ENCODE measurements at places on chromosomes 2 and 18.
A peak's percentile ranks its signal among the peaks of the same experiment; 100 is the strongest.

DNA sequence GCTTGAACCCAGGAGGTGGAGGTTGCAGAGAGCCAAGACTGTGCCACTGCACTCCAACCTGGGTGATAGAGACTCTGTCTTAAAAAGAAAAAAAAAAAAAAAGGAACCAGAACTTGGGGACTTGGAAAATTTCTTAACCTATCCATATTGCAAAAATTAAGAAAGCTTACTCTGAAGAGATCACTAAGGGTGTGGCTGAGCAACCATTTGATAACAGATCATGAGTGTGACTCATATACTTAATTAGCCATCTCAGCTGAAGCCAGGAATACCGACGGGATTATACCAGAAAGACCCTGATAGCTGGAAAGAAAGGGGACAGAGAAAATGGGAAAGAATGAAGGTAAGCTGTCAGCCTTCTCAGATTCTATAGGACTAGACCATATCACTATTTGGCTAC lies 7.1 kb upstream of the ADD2 start:
- DNase-seq = no peak

DNA sequence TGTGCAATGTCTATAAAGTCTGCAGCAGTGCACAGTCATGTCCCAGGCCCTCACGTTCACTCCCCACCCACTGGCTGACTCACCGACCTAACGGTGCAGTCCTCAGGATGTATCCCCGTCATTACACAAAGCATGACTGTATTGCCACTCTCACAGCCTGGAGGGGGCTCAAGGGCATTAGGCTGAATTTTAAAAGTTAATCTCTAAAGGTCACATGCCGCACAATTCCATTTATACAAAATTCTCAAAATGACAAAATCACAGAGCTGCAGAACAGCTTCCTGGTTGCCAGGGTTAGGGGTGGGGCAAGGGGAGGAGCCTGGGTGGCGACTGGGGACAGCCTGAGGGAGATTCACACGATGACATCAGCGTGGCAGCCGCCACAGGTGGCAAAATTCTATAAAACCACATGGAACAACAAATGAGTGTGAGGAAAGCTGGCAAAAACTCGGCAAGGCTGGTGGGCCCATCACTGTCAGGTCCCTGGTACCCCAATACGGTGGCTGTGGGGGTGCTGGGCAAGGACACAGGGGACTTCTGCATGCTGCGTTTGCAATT lies 97.6 kb downstream of the NDUFA10 start:
- DNase-seq = peak; percentile 45

GRCh38 chr2:99643787-99644418 lies 154.1 kb upstream of the REV1 start:
- DNase-seq = no peak

DNA sequence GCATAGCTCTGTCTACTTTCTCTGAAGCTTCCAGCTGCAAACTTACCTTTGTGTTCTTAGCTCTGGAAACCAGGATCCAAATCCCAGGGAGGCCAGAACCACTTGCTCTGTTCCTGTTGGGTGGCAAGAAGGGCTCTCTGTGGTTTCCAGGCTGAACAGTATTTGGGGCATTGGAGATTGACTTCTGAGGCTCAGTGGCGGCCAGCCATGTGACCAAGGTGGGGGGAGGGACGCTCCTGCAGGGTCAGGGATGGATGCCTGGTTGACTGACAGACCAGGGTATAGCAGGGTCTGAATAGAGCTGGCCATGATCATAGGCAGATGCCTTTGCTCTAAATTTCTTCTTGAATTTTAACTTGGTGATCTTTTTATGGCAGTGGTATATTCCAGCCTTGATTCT lies 15.1 kb downstream of the SLC4A5 start:
- DNase-seq = no peak

- DNase-seq = no peak
Observed at GRCh38 chr2:100938031-100939026, 63.8 kb upstream of the RPL31 start.

GRCh38 chr2:158101384-158101926 lies at the start of gene UPP2:
UPP2 (plus strand) TSS chr2:158101876; CDS start chr2:158102064, 188 bp downstream.
- DNase-seq = no peak

DNA sequence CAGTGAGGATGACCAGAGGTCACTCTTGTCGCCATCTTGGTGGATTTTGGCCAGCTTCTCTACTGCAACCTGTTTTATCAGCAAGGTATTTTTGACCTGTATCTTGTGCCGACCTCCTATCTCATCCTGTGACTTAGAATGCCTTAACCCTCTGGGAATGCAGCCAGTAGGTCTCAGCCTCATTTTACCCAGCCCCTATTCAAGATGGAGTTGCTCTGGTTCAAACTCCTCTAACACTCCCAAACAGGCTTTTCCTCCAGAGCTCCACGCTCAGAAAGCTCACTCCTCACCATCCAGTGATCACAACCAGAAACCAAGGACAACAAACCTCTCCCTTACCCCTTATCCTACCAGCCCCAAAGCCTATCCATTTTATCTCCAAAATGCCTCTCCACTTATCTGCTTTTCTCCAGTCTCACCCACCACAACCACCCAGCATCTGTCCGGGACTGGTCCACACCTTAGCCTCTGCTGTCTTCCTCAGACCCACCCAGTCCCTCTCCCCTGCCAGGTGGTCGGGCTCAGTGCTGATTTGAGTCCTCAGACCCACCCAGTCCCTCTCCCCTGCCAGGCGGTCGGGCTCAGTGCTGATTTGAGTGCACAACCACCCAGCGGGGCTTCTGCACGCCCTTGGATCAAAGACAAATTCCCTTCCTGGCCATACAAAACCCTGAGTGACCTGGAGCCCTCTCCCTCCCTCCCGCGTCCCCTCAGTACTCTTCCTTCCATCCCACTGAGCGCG lies 11.7 kb upstream of the SMAD7 start:
- DNase-seq = no peak

- DNase-seq = no peak
Observed at GRCh38 chr2:16044946-16045456, 104.7 kb downstream of the MYCN start.

GRCh38 chr2:3646446-3646845 lies 11.6 kb upstream of the ALLC start:
- no peak for DNase-seq

DNA sequence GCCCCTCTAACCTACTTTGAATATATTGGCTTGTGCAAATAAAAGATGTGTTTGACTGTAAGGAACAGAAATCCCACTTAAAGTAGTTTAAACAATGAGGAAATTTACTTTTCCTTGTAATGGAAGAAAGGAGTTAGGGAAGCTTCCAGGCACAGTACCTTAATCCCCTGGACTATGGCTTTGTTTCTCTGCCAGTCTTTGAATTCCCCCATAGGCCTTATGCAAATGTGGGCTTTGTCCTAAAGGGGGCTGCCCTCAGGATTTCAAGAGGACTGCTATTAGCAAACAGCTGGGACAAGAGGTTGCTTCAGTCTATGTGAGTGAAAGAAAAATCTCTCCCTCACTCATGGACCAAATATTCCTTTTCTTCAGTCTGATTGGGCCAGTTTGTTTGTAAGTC lies 255.1 kb upstream of the THSD7B start:
- DNase-seq = no peak

DNA sequence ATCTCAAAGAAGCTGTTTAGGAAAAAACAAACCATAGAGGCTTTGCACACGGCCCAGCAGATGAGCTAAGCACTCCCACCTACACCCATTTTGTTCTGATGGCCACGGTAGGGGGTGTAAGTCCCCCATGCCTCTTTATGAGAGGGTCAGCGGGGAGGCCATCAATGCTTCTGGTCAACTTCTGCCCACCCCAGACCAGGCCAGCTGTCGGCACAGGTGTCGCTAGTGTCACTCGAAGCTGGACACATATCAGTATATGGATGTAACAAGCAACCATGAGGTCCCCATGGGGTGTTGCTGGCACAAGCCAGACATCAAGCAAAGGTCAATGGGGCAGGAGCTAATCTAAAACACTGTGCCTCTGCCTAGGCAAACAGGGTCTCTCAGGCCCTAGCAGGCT lies 23.7 kb upstream of the SLC35F6 start:
- DNase-seq = no peak

DNA sequence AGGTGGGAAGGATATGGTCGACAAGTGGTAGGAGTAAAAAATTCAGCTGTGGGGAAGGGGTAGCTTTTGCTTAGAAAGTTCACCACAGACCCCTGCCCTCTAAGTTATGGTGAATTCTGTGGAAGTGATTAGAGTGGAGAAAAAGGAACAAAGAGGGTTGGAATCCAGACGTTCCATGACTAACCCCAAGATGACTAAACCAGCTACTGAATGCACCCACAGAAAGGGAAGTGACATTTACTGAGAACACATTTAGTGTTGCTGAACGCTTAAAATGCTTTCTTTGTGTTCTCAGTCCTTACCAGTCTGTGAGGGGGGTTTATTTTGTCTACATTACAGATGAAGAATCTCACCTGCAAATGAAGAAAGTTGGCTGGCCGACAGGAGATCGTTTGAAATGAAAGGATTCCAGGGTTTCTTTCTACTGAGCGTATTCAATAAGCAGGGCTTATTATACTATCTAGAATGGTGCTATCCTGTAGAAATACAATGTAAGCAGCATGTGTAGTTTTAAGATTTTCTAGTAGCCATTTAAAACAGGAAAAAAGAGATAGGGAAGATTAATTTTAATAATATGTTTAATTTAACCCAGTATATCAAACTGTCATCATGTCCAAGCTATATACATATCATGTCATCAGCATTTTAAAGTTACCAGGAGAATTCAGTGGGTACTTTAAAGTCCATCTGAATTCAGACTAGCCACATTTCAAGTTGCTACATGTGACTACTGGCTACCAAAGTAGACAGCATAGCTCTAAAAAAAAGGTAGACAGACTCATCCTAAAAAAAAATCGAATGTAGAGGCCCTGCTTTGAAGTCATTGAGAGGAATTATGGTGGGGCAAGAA lies 60.1 kb downstream of the LIMS1 start:
- no peak for DNase-seq

DNA sequence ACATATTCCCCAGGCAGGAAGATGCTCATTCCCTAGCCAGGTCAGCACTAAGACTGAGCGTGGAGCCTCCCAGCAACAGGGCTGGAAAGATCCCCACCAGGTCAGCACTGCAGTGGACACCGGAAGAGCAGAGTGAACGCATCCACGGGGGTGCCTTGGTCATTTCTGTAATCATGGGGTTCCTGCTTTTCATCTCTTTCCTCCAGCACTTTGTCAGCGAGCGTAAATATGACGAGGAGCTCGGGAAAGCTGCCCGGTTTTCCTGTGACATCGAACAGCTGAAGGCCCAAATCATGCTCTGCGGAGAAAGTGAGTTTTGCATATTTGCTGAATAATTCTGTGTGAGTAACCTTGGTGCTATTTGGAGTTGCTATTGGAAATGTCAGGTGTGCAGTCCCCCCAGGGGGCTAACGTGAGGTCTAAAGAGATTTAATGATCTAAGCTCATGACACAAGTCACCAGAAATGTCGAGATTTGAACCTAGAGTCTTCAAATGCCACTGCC lies 40.1 kb downstream of the KCTD18 start:
- no peak for DNase-seq

DNA sequence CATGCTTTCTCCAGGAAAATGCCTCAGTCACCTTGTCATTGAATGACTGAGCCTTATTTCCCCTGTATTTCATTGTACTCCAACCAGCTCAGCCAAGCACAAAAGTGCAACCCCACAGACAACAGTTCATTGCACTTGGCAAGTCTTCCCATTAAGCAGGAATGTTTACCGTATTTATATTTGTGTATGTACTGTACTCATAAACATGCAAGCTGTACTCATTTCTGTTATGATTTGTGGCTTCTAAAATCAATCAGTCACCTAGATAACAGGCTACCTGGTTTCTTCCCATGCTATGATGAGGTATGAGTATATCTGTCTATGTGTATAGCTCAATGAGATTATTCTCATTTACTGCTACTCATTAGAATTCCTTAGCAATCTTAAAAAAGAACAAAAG lies 505.5 kb upstream of the FAM98A start:
- DNase-seq = no peak

- no peak for DNase-seq
Observed at GRCh38 chr2:135791418-135792190, 45.4 kb downstream of the LCT start.

GRCh38 chr2:213121690-213122089 lies 29.7 kb downstream of the IKZF2 start:
- no peak for DNase-seq

- DNase-seq = no peak
Observed at GRCh38 chr2:69641887-69642708, 1.4 kb downstream of the AAK1 start.

DNA sequence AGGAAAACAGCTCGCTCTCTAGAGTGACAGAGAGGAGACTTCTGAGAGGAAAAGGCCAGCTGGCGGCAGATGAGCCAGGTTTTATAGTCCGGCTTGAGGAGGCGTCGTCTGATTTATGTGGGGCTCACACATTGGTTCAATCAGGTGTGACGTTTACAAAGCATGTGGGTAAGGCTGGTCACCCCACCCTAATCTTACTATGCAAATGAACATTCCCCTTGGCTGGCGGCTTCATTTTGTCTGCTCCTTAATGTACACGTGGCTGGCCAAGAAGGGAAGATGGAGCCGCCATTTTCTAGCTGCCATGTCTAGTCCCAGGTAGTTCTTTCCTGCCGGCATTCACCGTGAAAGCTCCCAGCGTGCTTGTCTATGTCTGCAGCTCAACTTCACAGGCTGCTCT lies 299.1 kb upstream of the SPRED2 start:
- DNase-seq = no peak

- DNase-seq = no peak
Observed at GRCh38 chr2:239012228-239012627, 164.3 kb downstream of the TWIST2 start.

DNA sequence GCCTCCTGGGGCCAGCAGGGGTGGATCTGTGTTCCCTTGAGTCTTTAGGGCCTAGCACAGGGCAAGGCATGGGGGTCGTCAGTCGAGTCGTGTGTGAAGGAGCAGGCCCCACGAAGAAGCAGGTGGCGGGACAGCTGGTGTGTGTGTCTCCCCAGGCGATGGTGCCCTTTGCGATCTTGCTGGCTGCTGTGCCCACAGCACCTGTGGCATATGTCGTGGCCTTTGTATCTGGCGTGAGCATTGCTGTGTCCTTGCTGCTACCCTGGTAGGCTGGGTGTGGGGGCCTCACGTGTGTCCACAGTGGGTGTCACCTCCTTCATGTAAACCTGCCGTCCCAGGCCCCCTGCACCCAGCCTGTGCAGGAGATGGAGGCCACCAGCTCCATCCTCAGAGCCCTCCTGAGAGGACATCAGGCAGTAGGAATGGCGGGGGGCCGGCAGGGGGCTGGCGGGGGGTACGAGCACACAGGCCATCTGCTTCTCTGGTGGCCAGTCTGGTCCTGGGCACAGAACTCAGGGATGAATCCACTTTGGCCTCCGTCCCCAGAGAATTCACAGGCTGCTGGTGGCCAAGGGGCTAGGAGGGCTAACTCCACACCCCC lies 13.2 kb downstream of the MFSD2B start:
- DNase-seq = no peak

DNA sequence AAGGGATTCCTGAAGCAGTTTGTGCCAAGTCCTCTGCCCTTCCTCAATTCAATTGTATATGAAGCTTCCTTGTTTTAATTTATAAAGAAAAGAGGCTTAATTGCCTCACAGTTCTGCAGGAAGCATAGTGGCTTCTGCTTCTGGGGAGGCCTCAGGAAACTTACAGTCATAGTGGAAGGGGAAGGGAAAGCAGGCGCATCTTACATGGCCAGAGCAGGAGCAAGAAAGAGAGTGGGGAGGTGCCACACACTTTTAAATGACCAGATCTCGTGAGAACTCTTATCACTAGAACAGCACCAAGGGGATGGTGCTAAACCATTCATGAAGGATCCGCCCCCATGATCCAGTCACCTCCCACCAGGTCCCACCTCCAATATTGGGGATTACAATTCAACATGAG lies 114.2 kb downstream of the SGPP2 start:
- DNase-seq = no peak

- no peak for DNase-seq
Observed at GRCh38 chr18:23994361-23994902, 20.1 kb upstream of the TTC39C start.

GRCh38 chr2:5696945-5697521 lies 4.8 kb downstream of the SOX11 start:
- DNase-seq = peak; percentile 82

Data from type B pancreatic cell (in vitro differentiated cells).